Epithelial cell of alveolus of lung (primary cell): ENCODE measurements at places on chromosomes 2 and 18. TPM values are rescaled to one million over a fixed set of nuclear protein-coding genes. Genes with fewer than 3 reads are reported as not detected.

VPS54 gene
- 14.6 and 14.9 TPM in 2 replicates for total RNA-seq

REG1B gene
- total RNA-seq, result not detected in 2 replicates

NOP58 gene
- total RNA-seq, result 38.9 and 48.1 TPM in 2 replicates

ANKRD53 gene
- total RNA-seq, result 1.3 and 1.4 TPM in 2 replicates

KIF1A gene
- total RNA-seq, result 2.7 TPM in 1 of 2 replicates, not detected in the other

SNORC gene
- 0.26 and 6.8 TPM in 2 replicates for total RNA-seq

SCTR gene
- total RNA-seq, result not detected in 2 replicates

FBXO48 gene
- 0.24 and 0.65 TPM in 2 replicates for total RNA-seq

NRBP1 gene
- total RNA-seq, result 67.0 and 109 TPM in 2 replicates

CDH19 gene
- 0.13 TPM in 1 of 2 replicates, not detected in the other for total RNA-seq

MC5R gene
- total RNA-seq, result not detected in 2 replicates

CFAP221 gene
- not detected in 2 replicates for total RNA-seq

CAPG gene
- 108 and 196 TPM in 2 replicates for total RNA-seq

PTPRN gene
- 22.6 and 64.0 TPM in 2 replicates for total RNA-seq

EPB41L3 gene
- 19.7 and 44.6 TPM in 2 replicates for total RNA-seq

SOWAHC gene
- 5.1 and 16.3 TPM in 2 replicates for total RNA-seq

SH3RF3 gene
- 21.8 and 24.6 TPM in 2 replicates for total RNA-seq

MAP3K19 gene
- total RNA-seq, result not detected in 2 replicates

ME2 gene
- 18.8 and 28.7 TPM in 2 replicates for total RNA-seq

UGT1A8 gene
- total RNA-seq, result not detected in 2 replicates

HOXD12 gene
- not detected in 2 replicates for total RNA-seq

TTN gene
- total RNA-seq, result under 0.01 and 2.4 TPM in 2 replicates

GALNT13 gene
- total RNA-seq, result under 0.01 and 0.78 TPM in 2 replicates

CAPN13 gene
- under 0.01 TPM in 1 of 2 replicates, not detected in the other for total RNA-seq

SERPINB3 gene
- under 0.01 TPM in 1 of 2 replicates, not detected in the other for total RNA-seq

EVX2 gene
- total RNA-seq, result not detected in 2 replicates

LINC00305 gene
- total RNA-seq, result not detected in 2 replicates

EN1 gene
- 0.32 and 0.39 TPM in 2 replicates for total RNA-seq

ZDBF2 gene
- total RNA-seq, result 5.7 and 7.3 TPM in 2 replicates

UGT1A5 gene
- not detected in 2 replicates for total RNA-seq

BOLA3 gene
- 30.9 and 89.6 TPM in 2 replicates for total RNA-seq

CTLA4 gene
- total RNA-seq, result not detected in 2 replicates

C2orf92 gene
- 0.16 and 0.39 TPM in 2 replicates for total RNA-seq

SLC16A14 gene
- 0.39 and 1.2 TPM in 2 replicates for total RNA-seq

CROCC2 gene
- 0.80 TPM in 1 of 2 replicates, not detected in the other for total RNA-seq

DOK6 gene
- total RNA-seq, result 0.65 and 14.9 TPM in 2 replicates
